ENCODE measurements at places on chromosomes 7 and 10. TPM values are rescaled to one million over a fixed set of nuclear protein-coding genes. Genes with fewer than 3 reads are reported as not detected.

The PRLHR gene
- not detected for total RNA-seq

DNA sequence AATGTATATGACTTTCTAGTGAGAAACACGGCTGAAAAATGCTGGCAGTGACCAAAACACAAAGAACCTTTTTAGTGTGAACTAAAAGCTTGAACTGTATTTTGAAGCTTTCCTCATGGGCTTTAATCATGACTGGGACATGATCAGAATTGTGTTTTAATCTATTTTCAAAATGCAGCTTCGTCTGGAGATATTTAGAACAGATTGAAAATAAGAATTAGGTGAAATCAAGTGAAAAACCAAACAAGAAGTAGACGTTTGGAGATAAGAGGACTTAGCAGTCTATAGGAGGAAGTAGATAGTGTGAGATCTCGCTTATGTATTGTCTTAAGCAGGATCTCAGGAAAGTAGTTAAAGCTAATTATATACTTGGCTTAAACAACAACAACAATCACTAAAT lies 865.4 kb upstream of the MBL2 start:
- no peak for DNase-seq

GRCh38 chr10:22491480-22491879 lies 146.2 kb downstream of the SPAG6 start:
- no peak for DNase-seq

GRCh38 chr7:36591636-36592035 lies 132.7 kb downstream of the AOAH start:
- DNase-seq = no peak

GRCh38 chr7:94177441-94177840 lies 173.3 kb upstream of the BET1 start:
- DNase-seq = no peak

GRCh38 chr10:22010973-22011408 lies 7.5 kb upstream of the DNAJC1 start:
- DNase-seq = no peak

All from kidney epithelial cell (primary cell).